ENCODE measurements at places on chromosomes 13 and 19.
A peak's percentile ranks its signal among the peaks of the same experiment; 100 is the strongest.

GRCh38 chr13:85142351-85142927 is 656.8 kb downstream of the SLITRK6 start:
- no peak for DNase-seq

DNA sequence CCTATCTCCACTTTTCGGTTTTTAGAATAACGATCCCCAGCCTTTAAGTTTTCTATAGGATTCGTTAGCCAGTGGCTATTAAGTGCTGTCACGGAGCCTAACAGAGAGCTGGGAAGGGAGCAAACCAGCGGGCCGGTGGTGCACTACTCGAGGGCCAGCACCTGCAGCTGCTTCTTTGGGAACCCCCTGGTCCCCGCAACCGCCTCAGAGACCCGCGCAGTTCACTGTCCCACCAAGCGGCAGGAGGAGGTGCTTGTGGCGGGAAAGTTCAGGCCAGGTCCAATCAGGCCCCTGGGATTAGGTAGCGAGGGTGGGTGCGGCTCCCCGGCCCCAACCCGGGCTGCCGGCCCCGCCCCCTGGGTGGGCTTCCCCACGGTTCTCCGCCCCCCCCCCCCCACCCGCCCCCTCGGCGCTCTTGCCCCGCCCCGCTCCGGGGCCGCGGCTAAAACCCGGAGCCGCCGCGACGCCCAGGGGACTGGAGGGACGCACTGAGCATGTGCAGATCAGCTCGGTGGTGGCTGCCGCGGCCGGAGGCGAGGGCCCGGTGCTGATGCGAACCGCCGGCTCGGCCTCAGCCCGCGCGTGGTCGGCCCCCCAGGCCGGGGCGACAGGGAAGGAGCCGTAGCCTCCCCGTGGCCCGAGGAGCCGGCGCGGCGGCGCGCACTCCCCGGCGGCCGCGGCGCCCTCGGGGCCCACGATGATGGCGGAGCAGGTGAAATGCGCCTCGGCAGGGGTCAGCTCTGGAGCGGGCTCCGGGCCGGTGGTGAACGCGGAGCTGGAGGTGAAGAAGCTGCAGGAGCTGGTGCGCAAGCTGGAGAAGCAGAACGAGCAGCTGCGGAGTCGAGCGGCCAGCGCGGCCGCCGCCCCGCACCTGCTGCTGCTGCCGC is at the start of gene SLAIN1:
Gene SLAIN1 (plus strand): TSS at position 471 of the 887 bp plus-strand sequence. CDS start 227 bp downstream, at position 698.
- DNase-seq = peak; percentile 63

DNA sequence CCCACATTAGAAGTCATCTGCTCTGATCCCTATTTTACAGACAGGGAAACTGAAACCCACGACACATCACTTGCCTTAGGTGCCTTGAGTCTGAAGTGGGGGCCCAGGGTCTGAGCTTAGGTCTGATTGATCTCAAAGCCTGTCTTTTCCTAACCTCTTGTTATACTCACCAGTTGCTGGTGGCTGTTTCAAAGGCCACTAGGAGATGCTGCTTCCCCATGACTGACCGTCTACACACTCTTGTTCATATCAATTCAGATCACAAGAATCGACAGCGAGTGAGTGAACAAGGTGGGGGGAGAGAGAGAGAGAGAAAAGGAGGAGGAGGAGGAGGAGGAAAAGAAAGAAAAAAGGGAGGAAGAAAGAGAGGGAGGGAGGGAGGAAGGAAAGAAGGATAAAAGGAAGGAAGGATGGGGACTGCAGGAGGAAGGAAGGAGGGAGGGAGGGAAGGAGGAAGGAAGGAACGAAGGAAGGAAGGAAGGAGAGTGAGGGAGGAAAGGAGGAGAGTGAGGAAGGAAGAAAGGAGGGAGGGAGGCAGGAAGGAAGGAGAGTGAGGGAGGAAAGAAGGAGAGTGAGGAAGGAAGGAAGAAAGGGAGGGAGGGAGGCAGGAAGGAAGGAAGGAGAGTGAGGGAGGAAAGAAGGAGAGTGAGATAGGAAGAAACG is 3.3 kb downstream of the OR10H1 start:
- peak; percentile 27 for DNase-seq

- no peak for DNase-seq
Measured at GRCh38 chr13:48679941-48680680, 26.4 kb downstream of the CYSLTR2 start.

DNA sequence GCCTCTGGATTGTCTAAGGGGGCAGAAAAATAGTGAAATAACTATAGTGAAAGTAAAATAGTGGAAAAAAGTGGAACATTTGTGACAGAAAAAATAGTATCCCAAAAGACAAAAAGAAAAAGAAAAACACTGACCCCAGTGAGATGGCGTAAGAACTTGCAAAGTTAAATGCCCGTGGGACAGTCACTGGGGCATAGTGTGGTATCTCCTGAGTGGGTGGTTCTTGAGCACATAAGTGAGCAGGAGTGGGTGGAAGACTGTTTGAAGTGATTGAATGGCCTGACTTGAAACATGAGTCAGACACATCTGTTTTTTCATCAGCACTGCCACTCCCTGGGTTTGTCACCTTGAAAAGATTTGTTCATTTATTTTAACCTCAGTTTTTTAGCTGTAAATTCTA is 2.5 kb downstream of the ZNF430 start:
- DNase-seq = no peak

- no peak for DNase-seq
Measured at GRCh38 chr19:4582980-4583842, 23.7 kb upstream of the SEMA6B start.

DNA sequence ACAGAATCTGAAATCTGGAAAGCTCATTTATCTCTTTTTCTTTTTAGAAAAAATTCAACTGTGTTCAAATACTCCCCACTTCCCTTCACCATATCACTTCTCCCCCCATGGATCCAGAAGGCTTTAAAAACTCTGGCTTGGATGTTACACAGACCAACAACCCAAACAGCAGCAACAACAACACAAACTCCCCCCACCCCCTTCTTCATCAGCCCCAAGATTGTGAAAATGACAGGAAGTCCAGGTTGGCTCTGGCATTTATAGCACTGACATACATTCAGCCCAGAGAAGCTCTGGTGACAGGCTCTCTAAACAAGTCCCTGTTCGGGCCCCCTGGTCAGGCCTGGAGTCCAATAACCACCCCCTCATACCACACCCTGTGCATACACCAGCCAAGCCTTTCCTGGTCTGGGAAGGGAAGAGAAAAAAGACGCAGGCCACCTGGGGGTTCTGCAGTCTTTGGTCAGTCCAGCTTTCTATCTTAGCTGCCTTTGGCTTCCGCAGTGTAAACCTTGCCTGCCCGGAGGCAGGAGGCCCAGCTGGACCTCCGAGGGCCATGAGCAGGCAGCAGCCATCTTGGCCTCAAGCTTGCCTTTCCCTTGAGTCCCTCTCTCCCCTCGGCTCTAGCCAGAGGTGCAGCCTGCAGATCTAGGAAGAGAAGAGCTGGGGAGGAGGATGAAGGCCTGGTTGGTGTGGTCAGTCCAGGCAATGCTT is 6.8 kb downstream of the CDX2 start:
- no peak for DNase-seq

- DNase-seq = peak; percentile 62
Measured at GRCh38 chr19:47230054-47230920, 712 bp downstream of the BBC3 start.

DNA sequence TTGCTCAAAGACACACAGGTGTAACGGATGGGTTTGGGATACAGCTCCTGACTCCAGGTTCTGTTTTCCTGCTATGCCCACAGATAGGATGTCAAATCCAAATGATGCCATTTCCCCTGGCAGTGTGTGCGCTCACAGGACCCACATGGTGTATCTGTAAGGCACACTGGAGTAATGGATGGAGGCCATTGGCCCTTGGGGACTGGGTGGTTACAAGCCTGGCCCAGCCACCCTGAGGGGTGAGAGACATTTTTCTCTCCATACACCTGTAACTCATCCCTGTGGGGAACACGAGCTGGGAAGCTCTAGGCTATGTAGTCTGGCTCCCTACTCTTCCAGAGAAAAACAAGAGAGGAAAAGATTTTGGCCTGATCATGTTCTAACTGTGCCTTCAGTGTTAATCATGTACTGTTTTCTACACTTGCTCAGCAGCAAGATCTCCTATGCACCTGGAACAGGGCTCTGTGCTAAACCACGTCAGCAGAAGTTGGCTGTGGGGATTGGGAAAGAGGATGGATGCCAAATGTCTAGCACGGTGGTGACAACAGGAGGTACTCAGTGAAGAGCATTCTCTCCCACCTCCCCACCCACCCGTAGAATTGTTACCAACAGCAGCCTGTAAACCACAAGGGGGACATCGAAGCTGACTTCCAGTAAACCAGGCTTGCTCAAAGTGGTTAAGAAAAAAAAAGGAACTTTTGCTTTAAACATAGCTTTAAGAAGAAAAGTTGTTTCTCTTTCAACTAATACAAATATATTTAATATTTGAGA is 237.0 kb downstream of the LACC1 start:
- DNase-seq = no peak

- DNase-seq = no peak
Measured at GRCh38 chr13:110442930-110443621, 118.4 kb downstream of the RAB20 start.

DNA sequence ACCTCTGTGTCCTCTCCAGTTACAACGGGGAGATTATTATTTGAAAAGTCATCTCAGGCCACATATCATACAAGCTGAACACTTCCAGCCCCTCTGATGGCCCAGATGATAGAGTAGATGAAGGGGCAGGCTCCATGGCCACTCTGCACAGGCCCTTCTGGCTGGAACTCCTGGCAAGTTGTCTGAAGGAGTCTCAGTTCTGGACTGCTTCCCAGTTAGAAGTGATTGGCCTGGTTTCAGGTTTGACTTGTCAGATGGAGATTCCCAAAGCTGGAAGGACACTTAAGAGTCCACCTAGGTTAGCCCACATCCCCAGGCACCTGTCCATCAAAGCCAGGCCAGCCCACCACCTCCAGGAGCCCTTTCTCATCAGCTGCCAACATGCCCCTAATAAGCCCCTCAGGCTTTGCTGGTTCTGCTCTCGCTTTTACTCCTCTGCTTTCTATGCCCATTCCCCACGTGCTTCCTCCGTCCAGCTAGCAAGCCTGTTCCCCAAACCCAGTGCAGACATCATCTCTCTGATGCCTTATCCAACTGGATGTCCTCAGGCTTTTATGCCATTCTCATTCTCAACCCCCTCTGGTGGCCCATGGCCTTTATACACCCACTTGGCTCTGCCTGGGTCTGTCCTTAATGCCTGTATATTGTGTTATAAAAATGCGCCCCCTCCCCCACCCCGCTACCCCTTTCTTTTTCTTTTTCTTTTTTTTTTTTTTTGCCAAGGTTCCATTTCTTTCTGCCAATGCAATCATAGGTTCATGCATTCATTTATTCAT is 56.5 kb downstream of the HSPH1 start:
- no peak for DNase-seq

- DNase-seq = no peak
Measured at GRCh38 chr19:58279925-58280316, 1.2 kb downstream of the ZNF8 start.

- no peak for DNase-seq
Measured at GRCh38 chr19:17436874-17437267, 11.6 kb downstream of the TMEM221 start.

- DNase-seq = no peak
Measured at GRCh38 chr19:5914946-5915781, 1.1 kb downstream of the CAPS start.

- no peak for DNase-seq
Measured at GRCh38 chr13:96218475-96218874, 128.6 kb downstream of the HS6ST3 start.

DNA sequence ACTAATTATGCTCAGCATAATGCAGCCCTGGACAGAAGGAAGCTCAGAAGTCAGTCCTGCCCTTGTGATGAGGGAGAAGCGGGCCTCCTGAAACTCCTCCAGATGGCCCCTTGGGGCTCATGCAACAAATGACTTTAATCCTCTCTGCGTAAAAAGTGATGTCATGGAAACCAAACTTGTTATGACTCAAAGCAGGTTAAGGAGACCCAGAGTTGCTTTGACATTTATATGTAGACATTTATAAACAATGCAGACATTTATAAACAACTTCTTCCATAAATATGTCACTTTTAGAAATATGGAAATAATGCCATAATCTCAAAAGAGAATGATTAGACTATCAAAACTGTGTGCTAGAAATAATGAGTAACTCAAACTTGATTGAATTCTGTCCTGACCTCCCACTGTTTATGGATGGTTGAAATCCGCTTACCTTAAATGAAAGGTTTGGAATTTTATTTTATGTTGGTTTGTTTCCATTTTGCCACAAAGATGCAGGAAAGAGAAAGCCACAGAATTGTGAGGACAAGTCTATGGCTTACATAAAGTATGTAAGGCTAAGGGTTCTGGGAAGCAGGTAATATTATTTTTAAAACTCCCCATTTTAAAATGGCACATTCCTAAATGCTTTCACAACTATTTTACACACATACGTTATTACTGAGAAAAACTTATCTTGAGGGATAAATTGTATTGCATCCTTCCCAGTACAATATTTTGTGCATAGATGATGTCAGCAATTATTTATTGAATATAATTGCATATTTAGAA is 73.7 kb downstream of the CYSLTR2 start:
- no peak for DNase-seq

GRCh38 chr19:39257227-39257626 is 8.6 kb upstream of the IFNL4 start:
- no peak for DNase-seq

- no peak for DNase-seq
Measured at GRCh38 chr13:101473458-101473857, 21.0 kb downstream of the ITGBL1 start.

DNA sequence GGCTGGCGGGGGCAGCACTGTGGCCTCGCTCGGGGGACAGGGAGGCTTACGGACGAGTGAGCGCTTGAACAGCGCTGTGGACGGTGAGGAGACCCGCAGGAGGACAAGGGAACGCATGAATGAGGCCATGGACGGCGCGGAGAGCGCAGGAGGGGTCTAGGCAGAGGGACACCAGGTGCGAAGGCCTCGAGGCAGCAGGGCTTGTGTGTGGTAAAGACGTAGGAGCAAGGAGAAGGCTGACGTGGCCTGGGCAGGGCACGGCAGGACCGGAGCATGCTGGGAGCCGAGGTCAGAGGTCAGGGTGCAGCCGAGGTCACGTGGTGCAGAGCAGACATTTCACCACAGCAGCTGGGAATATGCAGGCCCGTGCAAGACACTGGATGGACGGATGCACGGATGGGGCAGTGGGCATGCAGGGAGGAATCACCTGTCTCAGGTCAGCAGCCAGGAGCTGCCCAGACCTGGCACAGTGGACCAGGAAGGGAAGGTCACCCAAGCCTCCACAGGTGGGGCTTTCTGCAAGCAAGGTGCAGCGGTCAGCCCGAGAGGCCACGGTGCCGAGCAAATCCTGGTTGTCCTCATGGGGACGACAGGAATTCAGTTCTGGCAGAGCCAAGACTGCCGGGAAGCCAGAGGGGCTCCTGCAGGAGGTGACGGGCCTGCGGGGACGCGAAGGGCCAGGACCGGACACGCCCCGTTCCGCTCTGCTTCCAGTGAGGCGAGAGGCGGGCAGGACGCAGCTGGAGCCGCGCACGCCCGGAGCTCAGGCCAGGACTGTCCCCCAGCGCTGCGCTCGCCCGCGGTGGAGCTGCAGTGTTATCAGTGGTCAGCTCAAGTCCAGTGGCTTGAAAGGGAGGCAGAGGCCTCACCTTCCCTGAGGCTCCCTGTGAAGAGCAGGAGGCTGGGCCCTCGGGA is 72.2 kb downstream of the RASA3 start:
- DNase-seq = no peak
